ENCODE measurements at places on chromosomes 7 and 10.

- DNase-seq: no peak
These were observed 133.1 kb downstream of the CUBN start for GRCh38 chr10:16996530-16996964.

GRCh38 chr7:81430150-81430549 is 339.7 kb downstream of the HGF start:
- no peak for DNase-seq

GRCh38 chr10:89980166-89980565 is 278.8 kb downstream of the KIF20B start:
- DNase-seq: no peak

DNA sequence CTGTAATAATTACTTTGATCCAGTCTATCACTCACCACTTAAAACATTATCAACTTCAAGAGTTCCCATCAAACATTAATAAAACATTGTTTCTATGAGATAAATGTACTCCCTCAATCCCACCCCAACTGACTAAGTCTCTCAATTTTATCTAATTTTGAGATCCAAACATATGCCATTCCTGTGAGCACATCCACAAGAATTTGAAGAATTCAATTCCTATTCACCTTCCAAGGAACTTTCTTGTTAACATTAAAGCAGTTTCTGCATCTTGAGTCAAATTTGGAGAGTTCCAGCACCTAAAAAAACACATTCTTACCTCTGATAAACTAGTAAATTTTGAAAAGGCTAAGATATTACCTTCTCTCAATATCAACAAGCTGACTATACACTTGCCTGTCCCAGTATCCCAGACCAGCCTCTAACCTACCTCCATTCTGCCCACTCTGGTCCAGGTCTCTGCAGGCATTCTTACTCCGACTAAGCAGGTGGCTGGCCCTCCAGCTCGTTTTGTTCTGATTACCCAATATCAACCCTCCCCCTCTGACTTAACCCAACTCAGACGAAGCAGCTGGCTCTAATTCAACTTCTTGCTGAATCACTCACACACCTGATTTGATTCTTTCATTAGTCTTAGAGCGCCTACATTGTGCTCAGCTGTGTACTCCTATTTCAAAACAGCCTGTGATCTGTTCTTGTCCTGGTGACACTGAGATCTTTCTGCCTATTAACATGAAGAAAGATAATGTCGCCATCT is 275.2 kb downstream of the IPMK start:
- no peak for DNase-seq

GRCh38 chr10:93652857-93653256 is 40.5 kb downstream of the PDE6C start:
- DNase-seq: no peak

GRCh38 chr7:150755473-150756099 is 18.4 kb downstream of the GIMAP5 start:
- DNase-seq: no peak

- DNase-seq: no peak
These were observed 118.1 kb downstream of the MPP7 start for GRCh38 chr10:28184810-28185209.

DNA sequence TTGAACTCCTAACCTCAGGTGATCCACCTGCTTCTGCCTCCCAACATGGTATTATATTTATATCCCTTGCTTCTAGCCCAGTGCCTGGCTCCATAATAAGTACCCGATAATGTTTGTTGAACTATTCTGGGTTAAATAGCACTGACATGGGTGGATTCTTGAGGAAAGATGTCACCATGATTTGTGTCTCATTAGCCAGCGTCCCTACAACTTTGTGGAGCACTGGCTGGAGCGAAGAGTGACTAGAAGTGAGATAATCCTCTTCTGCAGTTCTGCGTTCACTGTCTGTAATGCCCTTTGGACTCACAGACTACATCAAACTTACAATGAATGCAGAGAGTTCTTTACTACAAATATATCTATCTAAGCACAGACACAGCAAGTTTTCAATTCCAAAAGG is 16.9 kb upstream of the AKR1E2 start:
- DNase-seq: no peak

DNA sequence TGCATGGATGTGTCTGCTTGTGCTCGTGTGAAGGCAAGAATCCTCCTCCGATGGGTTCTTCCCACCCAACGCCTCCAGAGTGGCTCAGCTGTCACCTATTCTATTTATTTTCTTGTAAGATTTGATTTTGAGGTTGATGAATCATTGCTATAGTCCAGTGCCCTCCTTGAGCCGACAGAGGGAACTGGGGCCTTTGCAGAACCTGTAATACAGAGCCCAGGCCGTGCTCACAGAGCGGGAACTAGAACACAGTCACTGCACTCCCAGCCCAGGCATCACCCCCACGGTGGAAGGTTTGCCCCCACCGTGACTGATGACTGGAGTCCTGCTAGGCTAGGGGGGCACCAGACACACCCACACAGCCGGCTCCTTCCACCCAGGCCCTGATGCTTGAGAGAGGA is 2.0 kb downstream of the RARRES2 start:
- DNase-seq: no peak

DNA sequence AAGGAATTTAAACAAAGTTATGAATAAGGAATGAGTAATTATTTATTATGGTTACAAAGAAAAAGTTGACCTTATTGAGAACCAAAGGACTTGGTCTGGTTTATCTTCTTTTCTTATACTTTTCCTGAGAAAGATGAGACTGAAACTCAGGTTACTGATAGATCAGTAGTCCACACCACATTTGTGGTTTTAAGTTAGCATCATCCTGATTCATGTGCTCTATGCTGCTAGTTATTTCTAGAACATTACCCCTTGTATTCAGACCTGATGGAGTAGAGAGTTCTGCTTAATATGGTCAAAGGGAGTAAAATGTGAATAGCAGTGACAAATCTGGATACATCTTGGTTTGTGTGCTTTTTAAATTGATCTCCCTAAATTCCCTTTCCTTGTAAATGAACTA is 63.8 kb downstream of the FOXP2 start:
- DNase-seq: no peak

GRCh38 chr10:70650104-70650503 is 22.2 kb upstream of the ADAMTS14 start:
- no peak for DNase-seq

- no peak for DNase-seq
These were observed 64.7 kb upstream of the JAZF1 start for GRCh38 chr7:28245123-28245878.

DNA sequence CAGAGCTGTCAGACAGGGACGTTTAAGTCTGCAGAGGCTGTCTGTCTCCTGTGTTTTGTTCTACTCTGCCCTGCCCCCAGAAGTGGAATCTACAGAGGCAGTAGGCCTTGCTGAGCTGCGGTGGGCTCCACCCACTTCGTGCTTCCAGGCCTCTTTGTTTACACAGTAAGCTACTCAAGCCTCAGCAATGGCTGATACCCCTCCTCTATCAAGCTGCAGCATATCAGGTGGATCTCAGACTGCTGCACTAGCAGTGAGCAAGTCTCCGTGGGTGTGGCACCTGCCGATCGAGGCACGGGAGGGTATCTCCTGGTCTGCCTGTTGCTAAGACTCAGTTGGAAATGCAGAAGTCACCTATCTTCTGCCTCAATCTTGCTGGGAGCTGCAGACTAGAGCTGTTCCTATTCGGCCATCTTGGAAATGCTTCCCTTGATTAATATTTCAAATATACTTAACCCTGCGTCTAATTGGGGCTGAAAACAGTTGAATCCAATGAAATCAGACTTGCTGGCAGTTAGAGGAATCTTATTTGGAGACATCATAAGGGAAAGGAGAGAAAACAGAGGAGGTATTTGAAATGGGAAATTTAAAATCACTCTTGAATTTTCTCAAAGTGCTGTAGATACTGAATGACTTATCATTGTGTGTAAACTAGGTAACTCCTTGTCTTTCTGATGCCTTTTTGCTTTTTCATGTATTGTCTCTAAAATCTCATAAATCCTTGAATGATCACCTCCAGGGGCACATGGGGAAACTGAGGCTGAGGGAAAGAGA is 13.8 kb upstream of the CYP3A5 start:
- DNase-seq: no peak

DNA sequence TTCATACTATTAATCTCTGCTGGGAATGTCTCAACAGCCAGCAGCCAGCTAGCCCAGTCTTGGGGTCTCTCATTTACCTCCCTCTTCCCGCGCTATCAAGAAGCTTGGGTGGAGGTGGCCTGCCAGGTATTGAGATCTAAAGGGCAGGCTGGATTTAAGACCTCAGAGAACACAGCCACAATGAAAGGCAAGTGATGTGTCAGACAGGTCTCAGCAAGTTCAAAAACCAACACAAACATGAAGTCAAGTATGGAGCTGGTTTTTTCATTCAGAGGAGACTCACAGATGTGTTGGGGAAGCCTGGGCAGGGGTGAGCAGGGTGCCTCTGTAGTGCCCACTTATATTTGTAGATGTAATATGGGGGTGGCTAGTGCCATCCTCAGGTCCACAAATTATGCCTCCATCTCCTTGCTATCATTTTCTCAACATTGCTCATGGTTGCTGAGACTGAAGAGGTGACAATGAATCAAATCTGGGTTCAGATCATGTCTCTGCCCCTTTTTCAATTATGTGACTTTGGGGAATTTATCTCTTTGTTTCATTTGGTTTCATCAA is 27.7 kb upstream of the CROT start:
- no peak for DNase-seq

DNA sequence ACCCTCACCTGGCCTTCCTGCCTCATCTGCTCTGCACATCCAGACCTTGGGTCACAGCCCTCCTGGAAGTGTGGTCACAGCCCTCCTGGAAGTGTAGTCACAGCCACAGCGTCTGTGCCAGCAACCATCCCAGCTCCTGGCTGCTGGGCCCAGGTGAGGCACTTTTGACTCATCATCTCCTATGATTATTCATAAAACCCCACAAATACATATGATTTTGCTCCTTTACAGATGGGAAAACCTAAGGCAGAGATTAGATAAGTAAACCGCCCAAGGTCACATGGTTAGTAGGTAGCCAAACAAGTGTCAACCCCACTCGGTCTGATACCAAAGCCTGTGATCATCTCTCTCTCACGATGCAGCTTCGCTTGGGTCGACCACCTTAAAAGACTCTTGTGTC is 94.3 kb downstream of the PRLHR start:
- DNase-seq: no peak

- no peak for DNase-seq
These were observed 11.1 kb downstream of the MAFK start for GRCh38 chr7:1541431-1542162.

GRCh38 chr10:112631501-112632400 is 184.7 kb downstream of the VTI1A start:
- no peak for DNase-seq

DNA sequence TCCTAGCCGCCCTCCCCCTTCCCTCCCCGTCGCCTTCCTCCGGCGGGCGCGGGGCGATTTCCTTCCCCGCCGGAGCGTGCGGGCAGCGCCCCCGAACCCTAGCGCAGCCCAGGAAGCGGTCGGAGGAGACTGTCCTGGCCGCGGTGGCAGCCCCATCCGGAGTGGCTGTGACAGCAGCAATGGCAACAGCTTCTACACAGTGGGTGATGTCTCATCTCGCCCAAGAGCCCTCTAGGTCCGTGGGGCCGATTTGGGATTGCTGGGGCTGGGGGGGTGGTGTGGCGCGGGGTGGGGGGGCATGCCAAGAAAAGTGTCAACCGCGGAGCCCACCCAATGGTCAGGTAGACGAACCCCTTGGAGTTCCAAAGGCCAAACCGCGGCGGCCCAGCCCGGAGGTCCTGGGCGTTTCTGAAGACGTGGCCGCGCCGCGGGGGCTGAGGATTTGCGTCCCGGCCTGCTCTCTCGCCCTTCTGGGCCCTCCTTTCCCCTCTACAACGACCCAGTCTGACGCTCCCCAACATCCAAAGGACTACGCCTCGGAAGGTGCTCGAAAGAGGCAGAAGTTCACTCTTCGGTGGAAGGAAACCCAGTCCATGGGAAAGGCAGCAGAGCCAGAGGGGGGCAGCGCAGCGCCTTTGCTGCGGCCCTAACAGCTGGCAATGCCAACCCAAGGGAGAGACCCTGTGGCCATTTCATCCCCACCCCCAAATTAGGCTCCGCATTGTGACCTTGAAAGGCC is 603 bp upstream of the TWIST1 start:
- no peak for DNase-seq

DNA sequence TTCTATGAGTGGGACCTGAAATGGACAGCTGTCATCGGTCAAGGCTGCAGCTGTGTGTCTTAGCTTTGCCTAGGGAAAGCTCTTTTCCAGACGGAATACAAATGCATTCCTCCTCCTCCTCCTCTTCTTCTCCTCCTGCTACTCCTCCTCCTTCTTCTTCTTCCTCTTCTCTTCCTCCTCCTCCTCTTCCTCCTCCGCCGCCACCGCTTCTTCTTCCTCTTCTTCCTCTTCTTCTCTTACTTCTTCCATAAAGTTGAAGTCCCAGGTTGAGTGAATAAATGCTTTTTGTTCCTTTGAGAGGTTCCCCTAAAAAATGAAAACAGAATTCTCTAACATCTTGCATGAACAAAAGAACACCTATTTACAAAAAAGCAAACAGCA is 28.7 kb downstream of the KLF6 start:
- DNase-seq: no peak

- no peak for DNase-seq
These were observed 47.7 kb upstream of the INPP5A start for GRCh38 chr10:132489704-132490534.

- no peak for DNase-seq
These were observed 25.0 kb downstream of the RTKN2 start for GRCh38 chr10:62243647-62243997.

- no peak for DNase-seq
These were observed 204.0 kb downstream of the FZD1 start for GRCh38 chr7:91468256-91468655.

GRCh38 chr10:89332123-89332633 is 4.4 kb downstream of the IFIT3 start:
- no peak for DNase-seq

DNA sequence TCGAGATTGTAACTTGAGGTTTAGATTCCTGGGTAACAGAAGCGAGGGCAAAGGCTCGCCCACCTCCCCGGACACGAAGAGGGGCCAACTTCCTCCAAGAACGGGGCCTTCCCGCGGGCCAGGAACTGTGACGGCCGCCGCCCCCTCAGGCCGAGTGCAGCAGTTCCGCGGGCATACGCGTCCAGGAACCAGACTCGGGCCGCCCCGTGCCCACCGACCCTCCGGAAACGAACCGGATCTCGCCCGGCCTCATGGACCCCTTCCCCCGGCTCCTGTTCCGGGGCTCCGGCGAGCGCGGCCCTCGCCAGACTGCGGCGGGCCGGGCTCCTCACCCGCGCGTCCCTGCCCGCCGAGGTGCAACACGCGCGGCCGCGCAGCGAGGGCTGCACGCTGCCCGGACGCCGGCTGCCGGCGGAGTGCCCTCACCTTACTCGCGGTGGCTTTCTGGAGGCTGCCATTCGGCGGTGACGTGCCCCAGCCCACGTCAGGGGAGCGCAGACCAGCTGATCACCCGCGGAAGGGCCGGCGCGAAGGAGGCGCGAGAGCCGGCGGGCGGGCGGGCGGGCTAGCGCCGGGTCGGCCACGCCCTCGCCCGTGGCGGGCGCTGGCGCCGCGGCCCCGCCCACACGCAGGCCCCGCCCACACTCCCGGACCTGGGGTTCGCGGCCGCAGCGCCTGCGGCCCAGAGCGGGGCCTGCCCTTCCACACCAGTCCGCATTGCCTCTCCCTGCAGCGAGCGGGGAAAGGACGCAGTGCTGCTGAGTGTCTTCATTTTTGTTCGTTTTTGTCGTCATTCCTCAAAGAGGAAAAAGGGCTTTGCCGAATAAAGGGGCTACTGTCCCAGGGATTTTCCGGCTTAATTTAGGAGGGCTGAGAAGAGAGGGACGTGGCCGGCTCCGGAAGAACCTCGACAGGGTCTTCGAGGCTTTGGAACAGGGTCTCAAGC is at the start of gene XPNPEP1:
TSS of gene XPNPEP1 (minus strand) at position 536 of the 946 bp plus-strand sequence. CDS start at position 458, 78 bp downstream.
- peak; percentile 84 for DNase-seq

Measured in GM12892 (cell line).